Skeletal muscle tissue (tissue), 5 donors: ENCODE measurements at places on chromosomes 5 and 9. TPM values are rescaled to one million over a fixed set of nuclear protein-coding genes. Genes with fewer than 3 reads are reported as not detected.

The SPINK13 gene
- total RNA-seq = not detected

The PRDM9 gene
- not detected for total RNA-seq

The TLX3 gene
- total RNA-seq = not detected

The FOXI1 gene
- not detected for total RNA-seq

The ATP10B gene
- total RNA-seq = under 0.01 TPM

The GCNT1 gene
- total RNA-seq = 3.7 TPM

The NEUROG1 gene
- total RNA-seq = not detected
